Esophagus muscularis mucosa (tissue), 4 donors: ENCODE measurements at places on chromosomes 5 and 9. TPM values are rescaled to one million over a fixed set of nuclear protein-coding genes. Genes with fewer than 3 reads are reported as not detected.

TRIP13 gene
- total RNA-seq: 0.65 TPM

DNA sequence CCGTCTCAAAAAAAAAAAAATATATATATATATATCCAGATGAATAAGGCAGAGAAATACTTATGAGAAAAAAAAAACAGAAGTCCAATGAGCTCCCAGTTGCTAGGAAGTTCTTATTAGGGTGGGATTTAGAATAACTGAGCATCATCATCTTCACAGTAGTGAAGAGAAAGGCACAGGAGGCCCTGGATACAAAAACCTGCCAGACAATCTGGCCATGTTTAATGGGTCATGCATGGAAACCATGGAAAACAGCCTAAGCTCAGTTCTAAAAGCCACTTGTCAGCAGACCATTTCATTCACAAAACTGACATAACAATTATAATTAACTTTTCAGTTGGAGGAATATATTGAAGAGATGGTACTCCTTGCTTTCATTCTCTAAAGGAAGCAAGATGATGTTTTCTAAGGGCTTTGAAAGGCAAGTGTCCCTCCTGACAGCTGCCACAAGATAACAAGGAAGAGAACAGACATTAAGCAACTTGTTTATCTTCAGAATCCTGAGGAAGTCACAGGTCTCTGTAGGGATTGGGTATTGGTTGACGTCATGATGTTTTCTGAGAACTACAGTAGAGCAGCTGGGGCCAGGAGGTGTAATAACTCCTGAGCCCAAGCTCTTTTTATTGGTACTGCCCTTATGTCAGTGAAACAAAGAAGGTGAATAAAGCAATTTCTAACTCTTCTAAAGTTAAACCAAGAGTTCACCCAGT lies 463.1 kb downstream of the DMAC1 start:
- no peak for DNase-seq

DNA sequence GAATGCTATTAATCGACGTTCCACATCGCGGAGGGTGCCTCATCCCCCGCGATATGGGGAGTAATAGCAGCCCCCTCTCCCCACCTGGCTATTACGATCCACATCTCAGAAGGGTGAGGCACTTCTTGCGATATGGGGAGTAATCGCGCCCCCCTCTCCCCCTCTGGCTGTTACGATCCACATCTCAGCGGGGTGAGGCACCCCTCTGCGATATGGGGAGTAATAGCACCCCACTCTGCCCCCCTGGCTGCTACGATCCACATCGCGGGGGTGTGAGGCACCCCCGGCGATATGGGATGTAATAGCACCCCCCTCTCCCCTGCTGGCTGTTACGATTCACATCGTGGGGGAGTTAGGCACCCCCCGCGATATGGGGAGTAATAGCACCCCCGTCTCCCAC lies 128.5 kb downstream of the TMEM38B start:
- DNase-seq: no peak

- no peak for DNase-seq
Measured at GRCh38 chr9:133994353-133995011, 2.4 kb upstream of the VAV2 start.

DNA sequence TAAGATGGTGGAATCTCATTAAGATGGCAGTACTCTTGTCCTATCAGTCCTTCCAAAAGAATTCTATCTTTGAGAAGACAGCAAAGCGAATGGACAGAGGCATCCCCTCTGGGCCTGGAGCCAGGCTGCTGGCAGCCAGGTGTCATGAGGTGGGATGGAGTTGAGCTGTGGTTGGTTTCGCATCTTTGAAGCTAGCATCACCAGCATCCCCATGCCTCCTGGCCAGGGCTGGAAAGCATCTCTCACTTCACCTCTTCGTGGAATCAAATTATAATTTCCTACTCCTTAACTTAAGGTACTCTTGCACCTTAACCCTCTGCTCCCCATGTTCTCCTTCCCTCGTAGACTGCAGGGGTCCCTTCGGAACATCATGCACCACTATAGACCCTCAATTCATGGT lies 248.3 kb downstream of the GADD45G start:
- no peak for DNase-seq

DNA sequence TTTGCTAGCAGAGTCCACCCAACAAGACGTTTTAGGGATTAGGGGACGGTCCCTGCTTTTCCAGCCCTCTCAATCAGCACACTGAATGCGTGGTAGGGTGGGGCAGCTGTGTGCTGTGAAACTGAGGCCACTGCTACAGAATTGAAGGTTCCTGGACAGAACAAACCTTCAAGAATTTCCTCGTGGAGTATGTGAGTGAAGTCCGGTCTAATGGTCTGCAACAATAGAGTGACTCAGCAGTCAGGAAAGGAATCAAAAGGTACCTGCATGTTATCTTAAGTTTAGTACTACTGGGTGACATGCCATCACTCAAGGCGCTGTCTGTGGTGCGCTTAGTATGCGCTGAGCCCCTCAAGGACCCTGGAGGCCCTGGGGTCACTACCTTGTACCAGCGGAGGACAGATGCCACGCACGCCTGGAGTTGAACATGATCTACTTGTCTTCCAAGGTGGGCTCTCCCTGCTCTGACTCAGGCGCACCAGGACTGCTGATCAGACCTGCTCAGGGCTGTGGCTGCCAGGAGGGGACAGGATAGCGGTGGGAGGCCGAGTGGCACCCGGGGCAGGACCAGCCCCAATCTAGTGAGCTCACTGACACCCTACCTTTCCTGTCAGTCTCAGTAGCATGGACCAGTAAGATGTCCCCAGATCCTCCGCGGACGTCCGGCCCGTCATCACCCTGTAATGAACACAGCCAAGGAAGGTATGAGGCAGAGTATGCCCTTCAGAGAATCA lies 50.5 kb downstream of the PRRT1B start:
- DNase-seq: no peak
